ENCODE measurements at places on chromosomes 1 and 21.

GRCh38 chr1:22573237-22573636, 9.9 kb downstream of the EPHA8 start:
- no peak for DNase-seq

DNA sequence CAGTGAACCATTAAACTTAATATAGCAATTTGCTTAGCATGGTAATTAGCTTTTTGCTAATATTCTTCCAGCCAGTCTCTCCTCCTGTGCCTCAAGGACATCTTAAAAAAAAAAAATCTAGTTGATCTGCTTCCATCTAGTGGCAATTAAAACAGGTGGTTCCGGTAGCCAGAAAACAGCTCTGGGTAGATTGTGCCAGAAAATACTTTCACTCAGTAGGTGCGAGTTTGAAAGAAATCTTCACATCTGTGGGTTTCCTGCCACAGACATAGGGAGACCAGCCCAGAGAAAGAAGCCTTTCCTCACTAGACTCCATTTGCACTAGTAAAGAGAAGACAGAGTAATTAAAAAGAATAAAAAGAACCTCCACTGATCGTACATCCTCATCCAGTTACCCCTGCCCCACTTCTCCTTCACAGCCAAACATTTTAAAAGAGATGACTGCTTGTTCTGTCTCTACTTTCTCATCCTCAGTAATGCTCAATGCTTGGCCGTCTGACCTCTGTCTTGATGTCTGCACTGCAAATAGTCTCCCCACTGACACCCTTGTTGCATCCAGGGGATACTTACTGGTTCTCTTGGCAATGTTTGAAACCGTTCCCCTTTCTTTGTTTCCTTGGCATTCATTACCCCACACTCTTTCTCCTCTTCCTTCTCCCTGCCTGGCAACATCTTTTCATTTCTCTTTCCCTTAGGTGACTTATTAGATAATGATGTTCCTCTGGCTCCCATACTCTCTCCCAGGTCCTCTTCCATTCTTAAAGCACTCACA, 16.9 kb downstream of the SELL start:
- no peak for DNase-seq

- DNase-seq: no peak
Observed at GRCh38 chr1:159993911-159994310, 37.9 kb downstream of the PIGM start.

DNA sequence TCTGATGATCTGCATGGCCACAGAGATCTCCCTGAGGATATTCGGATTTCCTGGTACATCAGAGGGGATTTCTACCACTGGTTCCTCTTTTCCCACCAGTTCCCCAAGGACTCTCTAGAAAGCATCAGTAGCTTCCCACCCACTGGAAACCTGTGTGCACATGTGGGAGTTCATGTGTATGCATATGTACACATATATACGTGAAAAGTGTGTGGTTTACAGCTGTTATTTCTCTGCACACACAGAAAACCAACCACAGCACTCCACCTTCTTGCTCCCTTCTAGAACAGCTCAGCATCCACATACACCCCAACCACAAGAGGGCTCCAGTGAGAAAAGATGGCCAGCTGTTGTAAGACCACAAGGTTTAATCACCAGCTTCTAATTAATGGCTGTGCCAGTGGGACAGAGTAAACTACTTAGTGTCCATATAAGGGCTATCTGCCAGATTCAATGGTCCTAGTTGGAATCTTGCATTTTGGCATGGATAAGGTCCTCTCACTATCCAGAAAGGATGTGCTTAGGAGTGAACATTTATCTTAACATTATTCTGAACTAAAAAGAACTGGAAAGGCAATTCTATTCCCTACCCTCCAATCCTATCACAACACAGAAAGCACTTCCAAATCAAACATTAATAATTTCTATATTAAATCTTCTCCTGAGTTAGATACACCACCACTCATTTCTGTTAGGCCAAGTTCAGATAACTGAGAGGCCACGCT, 24.1 kb downstream of the GPR3 start:
- DNase-seq: no peak

DNA sequence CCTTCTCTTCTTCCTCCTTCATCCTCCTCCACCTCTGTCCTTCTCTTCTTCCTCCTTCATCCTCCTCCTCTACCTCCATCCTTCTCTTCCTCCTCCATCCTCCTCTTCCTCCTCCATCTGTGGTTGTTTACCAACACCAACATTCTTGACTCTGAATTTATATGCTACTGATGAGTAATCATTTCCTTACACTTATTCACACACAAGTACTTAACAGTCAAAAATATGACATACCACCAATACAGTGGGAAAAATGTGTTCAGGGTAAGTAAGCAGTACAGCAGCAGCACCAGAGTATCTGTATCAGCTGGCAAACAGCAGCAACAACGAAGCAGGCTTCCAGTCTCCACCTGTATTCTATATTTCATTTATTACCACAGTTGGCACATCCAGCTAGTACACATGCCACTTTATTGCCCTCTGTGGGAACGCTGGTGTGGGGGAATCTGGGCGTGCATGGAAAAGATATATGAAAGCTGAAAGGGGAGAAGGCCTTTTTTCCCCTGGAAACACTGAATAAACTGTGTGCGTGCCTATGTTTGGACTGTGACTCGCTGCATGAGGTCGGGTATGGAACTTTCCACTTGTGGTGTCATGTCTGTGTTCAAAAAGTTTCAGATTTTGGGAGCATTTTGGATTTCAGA, 16.0 kb downstream of the ADSS2 start:
- DNase-seq: no peak

DNA sequence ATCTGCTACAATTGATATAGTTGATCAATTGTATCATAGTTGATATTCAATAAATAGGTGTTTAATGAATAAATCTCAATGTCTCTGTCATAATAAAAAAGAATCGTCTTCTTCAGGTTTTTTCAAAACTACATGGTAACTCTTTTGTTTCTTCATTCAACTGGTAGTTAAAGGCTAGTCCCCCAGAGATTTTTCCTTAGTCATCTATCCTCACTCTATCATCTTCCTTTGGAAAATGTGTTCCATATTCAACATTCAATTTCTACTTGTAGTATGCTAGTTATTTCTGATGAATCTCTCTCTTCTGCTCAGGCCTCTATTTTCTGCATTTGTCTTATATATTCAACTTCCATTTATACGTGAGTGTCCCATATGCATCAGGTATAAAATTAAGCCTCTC, 558.8 kb downstream of the KCNT2 start:
- DNase-seq: no peak

DNA sequence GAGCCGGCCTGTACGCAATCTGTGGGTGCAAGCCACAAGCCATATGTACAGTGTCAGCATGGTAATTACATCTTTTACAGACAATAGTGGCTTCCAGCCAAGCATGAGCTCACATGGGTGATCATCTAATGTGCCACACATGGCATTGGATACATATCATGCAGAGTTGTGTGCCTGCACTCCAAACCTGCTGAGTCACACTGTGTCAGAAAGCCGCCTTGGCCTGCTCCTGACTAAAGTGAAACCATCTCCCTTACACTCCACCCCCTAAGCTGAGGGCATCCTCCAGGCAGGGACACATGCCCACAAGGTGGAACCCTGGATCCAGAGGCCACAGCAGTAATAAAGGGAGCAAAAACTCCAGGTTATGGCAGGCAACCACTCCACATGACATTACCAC, 72.5 kb downstream of the KCNT2 start:
- DNase-seq: no peak

GRCh38 chr1:15401391-15402055, 8.2 kb upstream of the EFHD2 start:
- DNase-seq: no peak

DNA sequence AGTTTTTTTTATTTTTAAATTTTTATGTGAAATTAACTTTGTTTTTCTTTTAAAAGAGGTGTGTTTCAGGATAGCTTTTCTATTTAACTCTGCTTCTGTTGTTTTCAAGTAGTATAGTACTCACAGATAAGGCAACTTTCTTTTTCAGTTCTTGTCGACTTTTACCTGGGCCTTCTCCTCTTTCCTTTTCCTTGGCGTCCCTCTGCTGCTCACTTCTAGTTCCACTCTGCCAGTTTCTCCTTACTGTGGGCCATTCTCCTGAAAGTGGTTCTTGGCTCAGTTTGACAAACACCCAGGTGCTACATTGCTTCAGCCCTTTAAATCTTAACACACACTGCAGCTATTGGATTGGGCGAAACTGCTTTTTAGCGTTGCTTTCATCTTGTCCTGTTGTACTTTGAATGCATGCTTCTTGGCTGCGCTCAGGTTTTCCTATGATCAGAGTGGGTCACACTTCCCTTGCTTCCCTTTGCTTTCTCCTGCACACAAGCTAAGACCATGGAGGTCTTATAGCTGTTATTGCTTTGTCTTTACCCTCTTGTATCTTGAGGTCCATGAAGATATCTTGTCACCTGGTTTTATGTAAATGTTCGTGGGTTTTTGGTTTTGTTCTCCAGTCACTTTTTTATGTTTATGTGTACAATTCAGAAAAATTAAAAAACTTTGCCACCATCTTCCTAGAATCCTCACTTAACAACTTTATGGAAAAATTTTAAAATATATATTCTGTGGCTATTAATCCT, 21.6 kb downstream of the GABPA start:
- DNase-seq: no peak

DNA sequence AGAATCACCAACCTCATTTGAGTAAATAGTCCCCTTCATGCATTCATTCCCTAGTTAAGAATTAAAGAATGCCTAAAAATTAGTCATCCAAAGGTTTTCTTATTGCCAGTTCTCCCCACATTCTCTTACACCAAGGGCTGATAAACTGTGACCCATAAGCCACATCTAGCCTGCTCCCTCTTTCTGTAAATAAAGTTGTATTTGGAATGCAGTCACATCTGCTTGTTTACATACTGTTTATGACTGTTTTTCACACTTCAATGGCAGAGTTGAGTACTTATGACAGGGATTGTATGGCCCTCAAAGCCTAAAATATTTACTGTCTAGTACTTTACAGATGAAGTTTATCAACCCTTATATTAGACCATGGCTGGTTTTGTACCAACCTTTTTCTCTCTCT, 16.1 kb upstream of the DYRK1A start:
- DNase-seq: no peak

DNA sequence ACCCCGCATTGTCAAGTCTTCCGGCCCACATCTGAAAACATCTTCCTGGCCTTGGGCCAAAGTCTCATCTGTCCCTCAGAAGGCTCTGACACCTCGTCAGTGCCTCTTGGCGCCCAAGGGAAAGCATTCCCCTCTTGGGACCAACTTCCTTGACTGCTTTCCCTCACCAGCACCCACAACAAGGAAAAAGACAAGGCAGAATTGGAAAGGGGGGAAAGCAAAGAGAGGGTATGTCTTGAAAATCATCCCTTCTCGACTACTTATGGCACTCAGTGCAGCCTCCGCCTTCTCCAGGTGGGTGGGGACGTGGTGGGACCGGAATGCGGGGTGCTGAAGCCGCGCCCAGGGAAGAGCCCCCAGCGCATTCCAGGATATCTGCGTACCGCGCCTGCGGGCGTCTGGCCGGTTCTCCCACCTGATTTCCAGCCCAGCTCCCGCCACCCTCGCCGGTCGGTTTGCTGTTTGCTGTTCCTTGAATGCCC, 554 bp upstream of the SLC39A1 start:
- DNase-seq: peak; percentile 92

GRCh38 chr1:218525451-218526197, 180.5 kb downstream of the TGFB2 start:
- no peak for DNase-seq

DNA sequence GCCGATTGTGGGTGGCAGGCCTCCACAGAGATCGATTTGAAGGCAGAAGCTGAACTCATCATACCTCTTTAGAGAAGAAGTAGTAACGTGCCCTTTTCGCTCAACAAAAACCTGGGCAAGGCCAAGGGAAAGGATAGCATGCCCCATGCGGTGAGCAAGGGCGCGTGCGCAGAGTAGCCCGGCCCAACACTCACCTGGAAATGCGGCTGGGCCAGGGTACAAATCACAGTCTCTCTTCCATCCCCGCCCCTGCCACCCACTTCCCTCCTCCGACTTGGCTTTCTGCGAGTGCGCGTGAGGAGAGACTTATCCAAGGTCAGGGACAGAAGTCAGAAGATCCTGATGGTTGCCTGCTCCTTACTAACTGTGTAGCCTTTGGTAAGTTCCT, 160.7 kb upstream of the C1orf21 start:
- DNase-seq: no peak

- no peak for DNase-seq
Observed at GRCh38 chr1:82260051-82260450, 459.3 kb downstream of the ADGRL2 start.

GRCh38 chr1:212257157-212257556, 28.1 kb upstream of the PPP2R5A start:
- no peak for DNase-seq

DNA sequence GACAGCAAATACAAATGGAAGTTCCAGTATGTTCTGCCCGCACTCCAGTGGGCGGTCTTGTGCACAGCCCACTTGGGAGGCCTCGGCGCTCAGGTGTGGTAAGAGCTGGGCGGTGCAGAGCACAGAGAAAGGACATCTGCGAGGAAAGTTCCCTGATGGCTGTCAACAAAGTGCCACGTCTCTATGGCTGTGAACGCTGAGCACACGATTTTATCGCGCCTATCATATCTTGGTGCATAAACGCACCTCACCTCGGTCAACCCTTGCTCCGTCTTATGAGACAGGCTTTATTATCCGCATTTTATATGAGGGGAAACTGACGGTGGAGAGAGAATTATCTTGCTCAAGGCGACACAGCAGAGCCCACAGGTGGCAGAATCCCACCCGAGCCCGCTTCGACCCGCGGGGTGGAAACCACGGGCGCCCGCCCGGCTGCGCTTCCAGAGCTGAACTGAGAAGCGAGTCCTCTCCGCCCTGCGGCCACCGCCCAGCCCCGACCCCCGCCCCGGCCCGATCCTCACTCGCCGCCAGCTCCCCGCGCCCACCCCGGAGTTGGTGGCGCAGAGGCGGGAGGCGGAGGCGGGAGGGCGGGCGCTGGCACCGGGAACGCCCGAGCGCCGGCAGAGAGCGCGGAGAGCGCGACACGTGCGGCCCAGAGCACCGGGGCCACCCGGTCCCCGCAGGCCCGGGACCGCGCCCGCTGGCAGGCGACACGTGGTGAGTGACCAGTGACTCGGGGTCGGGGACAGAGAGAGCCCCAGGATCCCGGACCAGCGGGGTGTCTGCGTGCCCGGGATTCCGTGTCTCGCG, at the start of gene IL12RB2:
IL12RB2 (plus strand) TSS at position 623 of the 810 bp plus-strand sequence. CDS start 12,496 bp downstream, outside the sequence.
- peak; percentile 46 for DNase-seq

- DNase-seq: no peak
Observed at GRCh38 chr1:89953131-89953626, 41.7 kb upstream of the ZNF326 start.

GRCh38 chr1:235632506-235633401, 16.8 kb downstream of the GNG4 start:
- DNase-seq: peak; percentile 12

GRCh38 chr1:35856964-35857363, 26.0 kb upstream of the AGO1 start:
- DNase-seq: no peak

- DNase-seq: peak; percentile 76
Observed at GRCh38 chr1:1435106-1435903, at the start of gene VWA1. Gene VWA1, plus strand, starts transcription at chr1:1435690. Its CDS starts 59 bp downstream, at chr1:1435749.

GRCh38 chr1:58773406-58773840, 10.4 kb downstream of the JUN start:
- no peak for DNase-seq

DNA sequence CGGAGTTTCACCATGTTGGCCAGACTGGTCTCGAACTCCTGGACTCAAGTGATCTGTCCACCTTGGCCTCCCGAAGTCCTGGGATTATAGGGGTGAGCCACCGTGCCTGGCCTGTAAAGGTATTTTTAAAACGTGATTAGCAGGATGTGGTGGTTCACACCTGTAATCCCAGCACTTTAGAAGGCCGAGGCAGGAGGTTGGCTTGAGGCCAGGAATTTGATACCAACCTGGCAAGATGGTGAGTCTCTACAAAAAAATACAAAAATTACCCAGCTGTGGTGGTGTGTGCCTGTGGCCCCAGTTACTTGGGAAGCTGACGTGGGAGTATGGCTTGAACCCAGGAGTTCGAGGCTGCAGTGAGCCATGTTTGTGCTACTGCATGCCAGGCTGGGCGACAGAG, 43.3 kb upstream of the SOD1 start:
- DNase-seq: no peak
